ENCODE measurements at places on chromosomes 4 and X.

- DNase-seq = no peak
These were observed 43.4 kb upstream of the SMAD1 start for GRCh38 chr4:145438298-145438697.

GRCh38 chr4:123046096-123046495, 123.7 kb upstream of the NUDT6 start:
- no peak for DNase-seq

- no peak for DNase-seq
These were observed 12.9 kb downstream of the UTP3 start for GRCh38 chr4:70701271-70701670.

- no peak for DNase-seq
These were observed 35.2 kb upstream of the SCD5 start for GRCh38 chr4:82833696-82834313.

GRCh38 chr4:139844057-139844456, 178.4 kb downstream of the MGST2 start:
- no peak for DNase-seq

DNA sequence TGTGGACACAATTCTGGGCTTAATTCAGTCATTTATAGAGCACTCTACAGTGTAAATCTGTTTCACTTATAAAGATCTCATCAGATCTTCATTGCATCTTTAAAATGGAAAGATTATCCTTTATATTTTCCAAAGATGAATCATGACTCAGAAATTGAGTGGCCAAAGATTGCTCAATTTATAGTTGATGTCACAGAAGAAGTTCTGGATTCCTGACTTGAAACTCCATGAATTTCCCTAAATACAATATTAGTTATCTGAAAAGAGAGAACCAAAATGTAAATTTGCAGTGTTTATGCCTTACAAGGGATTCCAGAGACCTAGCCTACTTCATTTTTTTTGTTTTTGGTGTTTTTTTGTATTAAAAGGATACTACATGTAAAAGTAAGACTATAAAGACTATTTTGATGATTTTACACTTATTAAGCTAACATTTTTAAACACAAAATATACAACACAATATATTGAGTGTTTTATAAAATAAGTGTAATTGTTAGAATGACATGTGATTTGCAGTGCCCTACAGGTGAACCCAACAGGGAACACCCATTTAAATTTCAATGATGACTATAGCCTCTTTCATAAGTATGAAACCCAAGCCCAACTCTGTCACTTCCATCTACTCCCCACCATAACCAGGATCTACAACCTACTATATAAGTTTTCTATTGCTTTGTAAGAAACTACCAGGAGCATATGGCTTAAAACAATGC, 183.5 kb downstream of the PCDH7 start:
- DNase-seq = no peak

DNA sequence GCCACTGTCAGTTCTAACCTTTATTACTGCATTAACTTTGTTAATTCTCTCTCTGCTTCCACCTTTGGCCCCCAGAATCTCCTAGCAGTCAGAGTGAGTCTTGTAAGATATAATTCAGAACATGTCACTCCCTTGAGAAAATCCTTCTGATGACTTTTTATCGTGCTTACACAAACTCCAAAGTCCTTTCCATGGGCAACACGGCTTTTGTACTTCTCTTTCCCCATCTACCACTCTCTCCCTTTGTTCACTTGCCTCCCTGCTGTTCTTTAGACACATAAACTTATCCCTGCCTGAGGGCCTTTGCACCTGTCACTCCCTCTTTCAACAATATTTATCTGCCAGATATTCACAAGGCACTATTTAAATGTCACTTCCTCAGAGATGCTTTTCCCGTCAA, 64.8 kb downstream of the MAOB start:
- no peak for DNase-seq

DNA sequence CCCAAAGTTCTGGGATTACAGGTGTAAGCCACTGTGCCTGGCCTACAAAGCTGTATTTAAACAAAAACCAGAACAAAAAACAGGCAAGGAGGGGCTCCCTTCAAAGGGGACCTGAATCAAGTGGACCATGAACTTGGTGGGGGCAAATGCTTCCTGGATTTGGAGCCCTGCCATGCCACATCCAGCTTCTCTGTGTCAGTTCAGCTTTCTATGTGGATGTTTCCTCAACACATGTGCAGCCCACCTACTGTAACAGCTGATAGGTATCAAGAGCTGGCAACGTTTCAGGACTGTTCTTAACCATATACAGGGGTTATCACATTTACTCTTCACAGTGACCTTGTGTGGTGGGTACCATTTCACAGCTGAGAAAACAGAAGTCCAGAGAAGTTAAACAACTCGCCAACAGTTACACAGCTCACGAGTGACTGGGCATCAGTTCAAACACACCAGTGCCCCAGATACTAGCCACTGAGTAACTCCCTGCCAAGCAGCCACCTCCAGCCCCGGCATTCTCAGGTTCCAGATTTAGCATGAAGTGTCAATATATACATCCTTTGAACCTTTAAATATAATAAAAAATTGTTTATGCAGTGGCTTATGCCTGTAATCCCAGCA, 7.5 kb downstream of the GPR143 start:
- DNase-seq = no peak

- no peak for DNase-seq
These were observed 848.5 kb downstream of the RAB28 start for GRCh38 chr4:12635629-12636028.

GRCh38 chr4:185504098-185505047, 30.9 kb downstream of the PDLIM3 start:
- DNase-seq = no peak

DNA sequence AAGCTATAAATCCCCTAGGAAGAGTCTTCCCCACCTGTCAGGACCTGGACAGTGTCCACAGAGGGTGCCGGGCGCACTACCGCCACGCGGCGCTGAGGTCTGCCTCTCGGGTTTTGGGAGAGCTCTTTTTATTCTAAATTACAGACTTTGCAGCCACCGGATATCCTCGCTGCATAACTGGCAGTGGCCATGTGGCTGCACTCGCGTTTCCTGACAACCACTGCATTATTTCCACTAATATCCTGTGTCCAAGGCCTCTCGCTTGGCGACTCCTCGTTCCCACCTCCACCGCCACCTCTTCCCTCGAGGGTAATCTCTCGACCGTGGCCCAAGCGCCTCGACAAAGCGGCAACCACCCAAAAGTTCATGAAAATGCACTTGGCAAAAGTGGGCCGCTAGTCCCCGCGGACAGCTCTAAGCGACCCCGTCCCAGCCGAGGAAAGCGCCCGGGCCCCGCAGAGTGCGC, 512 bp upstream of the TMEM131L start:
- peak; percentile 37 for DNase-seq

All from GM10248 (cell line).